Globus pallidus (tissue), 1 donor: ENCODE measurements at places on chromosomes 7 and 10.

- no peak for DNase-seq
These were observed 183.9 kb downstream of the THSD7A start for GRCh38 chr7:11648101-11648500.

DNA sequence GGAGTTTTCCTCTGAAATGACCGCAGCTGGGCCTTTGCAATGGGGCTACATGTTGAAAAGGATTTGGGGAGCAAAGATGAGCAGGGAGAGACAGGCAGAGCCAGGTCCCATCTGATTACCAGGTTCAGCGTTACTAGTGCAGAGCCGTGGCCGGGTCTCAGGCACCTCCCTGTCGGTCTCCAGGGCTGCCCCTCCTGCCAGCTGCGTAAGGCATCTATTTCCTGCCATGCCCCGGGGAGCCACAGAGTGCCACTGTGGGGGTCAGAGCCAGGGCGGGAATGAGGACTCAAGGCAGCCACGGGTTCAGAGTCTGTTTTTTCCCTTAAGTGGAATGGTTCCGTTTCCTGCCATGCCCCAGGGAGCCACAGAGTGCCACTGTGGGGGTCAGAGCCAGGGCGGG lies 382.6 kb upstream of the SHH start:
- no peak for DNase-seq

DNA sequence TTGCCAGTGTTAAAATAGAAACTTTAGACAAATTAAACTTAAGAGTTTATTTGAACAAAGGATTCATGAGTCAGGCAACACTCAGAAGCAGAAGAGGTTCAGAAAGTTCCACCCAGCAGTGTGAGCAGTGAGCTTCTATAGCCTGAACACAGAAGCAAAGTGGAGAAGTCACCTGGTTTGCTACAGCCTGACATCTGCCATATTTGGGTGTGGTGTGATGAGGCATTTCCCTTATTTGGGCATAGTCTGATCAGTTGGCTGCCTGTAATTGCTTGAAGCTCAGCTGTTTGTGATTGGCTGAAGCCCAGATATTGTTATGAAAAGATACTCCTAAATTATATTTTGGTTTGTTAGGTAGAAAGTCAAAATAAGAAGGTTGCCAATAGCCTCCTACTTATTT lies 39.1 kb downstream of the VWC2 start:
- DNase-seq: no peak

DNA sequence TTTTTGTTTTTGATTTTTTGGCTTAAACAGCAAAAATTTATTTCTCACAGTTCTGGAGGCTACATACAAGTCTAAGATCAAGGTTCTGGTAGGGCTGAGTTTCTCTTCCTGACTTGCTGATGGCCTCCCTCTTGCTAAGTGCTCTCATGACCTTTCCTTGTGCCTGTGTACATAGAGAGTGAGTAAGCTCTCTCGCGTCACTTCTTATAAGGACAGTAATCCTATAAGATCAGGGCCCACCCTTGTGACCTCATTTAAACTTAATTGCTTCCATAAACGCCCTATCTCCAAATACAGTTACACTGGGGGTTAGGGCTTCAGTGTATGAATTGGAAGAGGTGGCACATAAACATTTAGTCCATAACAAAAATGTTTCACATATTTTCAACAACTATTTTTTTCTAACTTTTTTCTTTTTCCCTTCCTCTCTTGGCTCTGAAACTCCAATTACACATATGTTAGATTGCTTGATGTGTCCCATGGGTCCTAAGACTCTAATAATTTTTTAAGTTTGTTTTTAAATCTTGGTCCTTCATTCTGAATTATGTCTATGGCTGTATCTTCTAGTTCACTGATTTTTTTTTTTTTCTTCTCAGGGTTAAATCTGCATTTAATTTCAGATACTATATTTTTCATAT lies 149.8 kb downstream of the HBP1 start:
- no peak for DNase-seq

DNA sequence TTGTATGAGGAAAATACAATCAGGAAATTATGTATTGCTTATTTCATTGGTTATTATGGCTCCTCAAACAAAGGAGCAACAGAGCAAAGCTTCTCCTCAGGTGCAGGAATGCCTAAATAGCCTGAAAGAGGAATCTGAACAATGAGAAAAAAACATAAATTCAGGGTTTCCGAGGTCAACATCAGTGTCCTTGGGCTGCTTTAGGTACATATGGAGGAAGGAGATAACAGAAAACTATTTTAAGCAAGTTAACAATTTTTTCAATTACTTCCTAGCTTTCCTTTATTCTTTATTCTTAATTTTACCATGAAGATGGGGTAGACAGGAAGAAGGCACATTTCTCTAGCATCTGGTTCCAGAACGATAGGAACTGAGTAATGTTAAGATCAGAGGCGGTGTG lies 14.0 kb downstream of the SLC16A9 start:
- DNase-seq: no peak

DNA sequence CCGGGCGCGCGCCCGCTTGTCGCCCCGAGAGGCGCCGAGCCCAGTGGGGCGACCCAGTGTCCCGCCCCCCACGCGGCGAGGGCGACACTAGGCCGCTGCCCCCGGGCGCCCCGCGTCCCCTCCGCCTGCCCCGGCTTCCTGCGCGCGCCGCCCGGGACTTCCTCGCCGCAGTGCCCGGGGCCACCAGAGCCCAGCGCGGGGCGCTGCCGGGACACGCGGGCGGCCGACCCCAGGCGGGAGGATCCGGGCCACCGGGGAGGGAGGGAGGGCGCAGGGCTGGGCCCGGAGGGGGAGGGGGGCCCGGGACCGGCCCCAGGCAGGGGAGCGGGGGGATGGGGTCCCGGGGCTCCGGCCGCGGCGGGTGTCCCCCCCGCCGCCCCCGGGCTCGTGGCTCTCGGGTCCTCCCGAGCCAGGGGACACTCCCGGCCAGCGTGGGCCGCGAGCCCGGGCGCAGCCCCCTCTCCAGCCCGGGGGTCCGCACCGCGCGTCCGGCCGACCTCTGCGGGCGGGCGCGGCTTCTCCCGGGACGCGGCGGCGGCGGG lies 435 bp upstream of the PWWP2B start:
- no peak for DNase-seq

- peak; percentile 58 for DNase-seq
These were observed 1128.7 kb downstream of the CNTNAP2 start for GRCh38 chr7:147245274-147245673.

- no peak for DNase-seq
These were observed 166.4 kb downstream of the C7orf25 start for GRCh38 chr7:42745357-42746059.
